ENCODE measurements at places on chromosomes 2 and 18.
A peak's percentile ranks its signal among the peaks of the same experiment; 100 is the strongest.

DNA sequence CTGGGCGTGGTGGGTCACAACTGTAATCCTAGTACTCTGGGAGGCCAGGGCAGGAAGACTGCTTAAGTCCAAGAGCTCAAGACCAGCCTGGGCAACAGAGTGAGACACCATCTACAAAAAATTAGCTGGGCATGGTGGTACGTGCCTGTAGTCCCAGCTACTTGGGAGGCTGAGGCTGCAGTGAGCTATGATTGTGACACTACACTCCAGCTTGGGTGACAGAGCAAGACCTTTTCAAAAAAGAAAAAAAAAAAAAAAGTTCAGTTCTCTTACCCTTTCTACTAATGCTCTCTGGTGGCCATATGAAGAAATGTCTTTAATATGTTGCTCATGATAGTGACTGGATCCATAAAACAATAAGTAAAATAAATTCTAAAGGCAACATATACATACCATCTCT, 14.9 kb downstream of the TYW5 start:
- no peak for DNase-seq

- no peak for DNase-seq
Observed at GRCh38 chr2:161651547-161651946, 27.3 kb downstream of the SLC4A10 start.

DNA sequence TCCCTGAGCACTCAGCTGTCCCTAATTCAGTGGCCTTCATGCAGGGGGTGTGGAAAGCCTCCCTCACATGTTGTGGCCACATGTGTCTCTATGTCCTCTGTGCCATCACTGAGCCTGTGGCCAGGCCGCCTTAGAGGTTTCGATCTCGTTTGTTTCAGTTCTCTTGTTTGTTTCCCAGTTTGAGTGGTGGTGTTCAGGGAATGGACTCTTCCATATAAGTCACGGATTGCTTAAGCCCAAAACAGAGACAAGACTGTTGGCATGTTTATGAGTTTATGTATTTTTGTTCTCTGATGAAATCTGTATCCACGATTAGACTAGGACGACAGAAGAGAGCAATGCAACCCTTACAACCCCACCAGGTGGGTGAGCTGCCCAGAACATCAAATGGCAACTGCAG, 134.5 kb downstream of the CCBE1 start:
- DNase-seq, result no peak

DNA sequence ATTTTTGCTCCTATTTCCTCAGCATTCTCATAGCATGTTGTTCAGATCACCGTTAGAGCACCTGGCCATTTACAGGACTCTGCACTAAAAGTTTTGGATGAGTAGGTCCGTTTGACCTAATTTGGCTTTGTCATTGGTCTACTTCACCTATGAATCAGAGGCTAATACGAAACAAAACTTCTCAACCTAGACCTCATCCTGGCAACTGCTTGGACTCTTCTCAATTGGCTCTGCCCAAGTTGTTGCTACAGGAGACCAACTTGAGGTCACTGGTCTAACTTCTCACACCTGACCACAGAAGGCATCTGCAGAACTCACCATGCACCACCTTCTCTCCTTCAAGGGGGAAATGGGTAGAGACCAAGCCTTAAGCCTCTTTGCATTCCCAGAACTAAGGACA, 663.7 kb downstream of the PLCL1 start:
- DNase-seq, result no peak

DNA sequence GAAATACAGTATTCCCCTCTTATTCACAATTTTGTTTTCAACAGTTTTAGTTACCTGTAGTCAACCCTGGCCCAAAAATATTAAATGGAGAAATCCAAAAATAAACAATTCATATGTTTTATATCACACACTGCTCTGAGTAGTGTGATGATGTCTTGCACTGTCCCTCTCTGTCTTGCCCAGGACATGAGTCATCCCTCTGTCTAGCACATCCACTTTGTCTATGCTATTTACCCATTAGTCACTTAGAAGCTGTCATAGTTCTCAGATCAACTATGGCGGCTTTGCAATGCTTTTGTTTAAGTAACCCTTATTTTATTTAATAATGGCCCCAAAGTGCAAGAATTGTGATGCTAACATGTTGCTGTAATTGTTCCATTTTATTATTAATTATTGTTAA, 380.6 kb upstream of the REG3G start:
- no peak for DNase-seq

- no peak for DNase-seq
Observed at GRCh38 chr2:58900246-58901027, 659.3 kb upstream of the FANCL start.

DNA sequence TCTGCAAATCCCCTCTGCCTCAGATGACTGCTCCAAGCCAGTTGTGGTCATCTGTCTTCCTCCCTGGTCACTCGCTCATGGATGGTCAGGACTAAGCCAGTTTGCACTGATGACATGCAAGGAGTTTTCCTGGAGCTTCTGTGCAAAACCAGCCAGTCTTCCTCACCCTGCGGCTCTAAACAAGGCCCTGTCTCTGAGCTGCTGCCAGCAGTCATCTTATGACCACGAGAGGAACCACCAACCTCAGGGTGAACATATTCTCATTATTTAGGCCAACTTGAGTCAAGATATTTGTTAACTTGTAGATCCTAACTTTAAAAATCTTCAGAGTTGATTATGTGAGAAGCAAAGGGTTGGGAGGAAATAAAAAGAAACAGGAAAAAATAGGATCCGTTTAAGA, 119.9 kb upstream of the CAB39 start:
- DNase-seq, result no peak

DNA sequence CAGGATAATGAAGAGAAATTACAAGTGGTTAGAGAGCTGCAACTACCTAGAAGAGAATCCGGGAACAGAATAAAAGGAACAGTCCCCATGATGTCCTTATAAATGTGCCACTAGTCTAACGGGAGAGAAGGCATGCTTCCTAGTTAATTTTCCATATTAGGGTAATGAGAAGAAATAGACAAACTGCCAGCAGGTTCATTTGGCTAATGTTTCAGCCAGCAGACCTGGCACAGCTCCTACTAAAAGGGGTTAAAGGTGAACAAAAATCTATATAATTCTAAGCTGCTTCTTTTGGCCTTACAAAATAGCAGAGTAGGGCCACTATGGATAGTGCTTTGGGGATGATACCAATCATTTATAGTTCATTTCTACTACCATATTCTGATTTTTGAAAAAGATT, 845.3 kb upstream of the GCFC2 start:
- no peak for DNase-seq

GRCh38 chr2:81835321-81836000, 1530.9 kb upstream of the LRRTM1 start:
- no peak for DNase-seq

- no peak for DNase-seq
Observed at GRCh38 chr2:98870516-98871158, 65.4 kb downstream of the CRACDL start.

DNA sequence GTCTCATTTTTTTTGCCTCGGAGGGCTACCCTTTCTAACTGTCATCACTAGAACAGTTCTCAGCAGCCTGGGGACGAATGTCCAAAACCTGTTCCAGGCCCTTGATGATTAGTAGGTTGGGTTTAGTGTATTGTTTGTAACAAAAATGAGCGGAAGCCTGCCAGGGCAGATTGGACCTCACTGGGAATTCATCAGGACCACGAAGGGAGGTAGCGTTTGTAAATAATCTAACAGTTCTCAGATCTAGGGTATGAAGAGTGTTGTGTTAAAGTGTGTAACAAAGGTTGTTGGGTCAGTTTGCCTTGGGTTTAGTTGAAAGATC, 799 bp downstream of the CEP68 start:
- DNase-seq, result no peak

GRCh38 chr2:233359823-233360222, 5.5 kb downstream of the DGKD start:
- no peak for DNase-seq

DNA sequence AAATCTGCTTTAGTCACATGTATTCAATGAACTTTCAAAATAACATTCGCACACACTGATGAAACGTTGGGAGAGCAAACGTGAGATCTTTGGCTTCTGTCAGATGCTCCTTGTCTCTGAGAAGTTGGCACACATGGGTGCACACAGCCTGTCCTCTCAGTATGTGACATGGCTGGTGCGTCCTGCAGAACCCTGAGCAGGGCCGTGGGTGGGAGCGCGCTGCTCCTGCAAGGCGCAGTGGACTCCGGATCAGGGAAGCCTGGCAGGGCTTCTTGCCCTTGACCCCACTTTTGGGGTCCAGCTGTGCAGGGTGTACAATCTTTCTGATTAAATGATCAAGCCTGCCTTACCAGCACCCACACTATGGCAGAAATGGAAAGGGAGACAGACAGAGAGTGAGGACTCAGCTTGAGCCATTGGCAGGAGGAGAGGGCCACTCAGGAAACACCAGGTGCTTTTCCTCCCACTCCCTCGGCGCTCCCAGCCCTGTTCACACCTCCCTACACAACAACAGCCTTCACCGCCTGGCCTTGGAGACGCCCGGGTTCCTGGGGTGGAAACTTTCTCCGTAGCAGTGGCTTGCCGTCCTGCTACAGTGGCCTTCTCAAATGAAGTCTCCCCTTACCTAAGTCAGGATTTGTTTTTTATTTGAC, 108.4 kb upstream of the SNTG2 start:
- no peak for DNase-seq

GRCh38 chr2:132790207-132790785, 120.3 kb upstream of the LYPD1 start:
- DNase-seq, result no peak

DNA sequence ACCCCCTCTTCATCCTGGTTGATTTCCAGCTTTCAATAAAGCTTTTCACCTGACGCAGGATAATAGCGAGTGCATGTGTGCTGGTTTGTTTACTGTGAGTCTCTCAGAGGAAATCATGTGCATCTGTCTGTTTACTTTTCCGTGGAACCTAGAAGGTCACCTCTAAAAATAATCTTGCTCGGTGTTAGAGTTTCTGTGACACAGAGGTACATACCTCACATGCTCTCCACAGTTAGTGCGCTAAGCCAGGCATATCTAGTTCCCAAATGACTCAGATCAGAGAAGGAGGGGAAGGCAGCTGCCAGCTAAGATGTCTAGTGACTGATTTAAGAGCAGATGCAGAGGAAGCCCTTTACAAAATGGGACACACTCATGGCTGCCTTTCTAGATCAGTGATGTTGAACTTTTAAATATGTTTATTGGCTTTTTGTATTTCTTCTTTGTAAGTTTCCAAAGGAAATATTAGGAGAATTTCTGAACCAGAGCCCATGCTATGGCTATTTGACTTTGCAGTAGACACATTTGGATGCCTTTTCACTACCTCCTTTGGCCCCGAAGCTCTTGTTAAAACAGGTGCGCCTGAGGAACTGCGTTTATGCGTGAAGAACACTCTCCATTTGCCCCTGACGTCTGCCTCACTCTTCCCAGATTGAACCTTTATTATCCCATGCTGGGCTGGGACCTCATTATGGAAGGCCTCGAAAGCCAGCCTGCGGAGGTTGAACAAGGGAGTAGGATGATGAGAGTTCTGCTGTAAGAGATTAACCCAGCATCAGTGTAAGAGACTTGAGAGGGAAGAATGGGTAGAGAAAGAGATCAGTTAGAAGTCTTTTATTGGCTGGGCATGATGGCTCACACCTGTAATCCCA, 145.6 kb downstream of the FAM161A start:
- DNase-seq, result peak; percentile 52

DNA sequence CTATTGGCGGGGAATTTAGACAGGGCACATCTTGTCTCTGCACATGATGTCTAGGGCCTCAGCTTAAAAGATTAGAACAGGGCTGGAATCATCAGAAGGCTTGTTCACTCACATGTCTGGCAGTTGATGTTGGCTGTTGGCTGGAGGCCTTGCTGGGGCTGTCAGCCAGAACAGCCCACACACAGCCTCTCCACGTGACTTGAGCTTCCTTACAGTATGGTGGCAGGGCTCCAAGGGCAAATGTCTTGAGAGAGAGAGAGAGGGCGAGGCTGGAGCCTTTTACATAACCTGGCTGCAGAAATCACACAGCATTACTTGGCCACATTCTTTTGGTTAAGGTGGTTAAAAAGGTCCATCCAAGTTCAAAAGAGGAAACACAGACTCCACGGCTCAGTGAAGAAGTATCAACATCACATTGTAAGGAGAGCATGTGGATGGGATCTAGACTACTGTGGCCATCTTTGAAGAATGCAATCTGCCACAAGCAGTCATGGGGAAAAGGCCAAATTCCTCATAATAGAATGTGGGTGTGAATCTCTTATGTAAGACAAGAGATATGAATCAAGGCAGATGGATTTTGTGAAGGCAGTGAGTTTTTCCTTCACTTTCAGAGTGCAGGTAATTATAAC, 30.4 kb downstream of the SRSF7 start:
- no peak for DNase-seq

GRCh38 chr2:3480352-3481010, 38.9 kb downstream of the ADI1 start:
- DNase-seq, result no peak

- DNase-seq, result no peak
Observed at GRCh38 chr18:474416-474815, 26.1 kb downstream of the COLEC12 start.

DNA sequence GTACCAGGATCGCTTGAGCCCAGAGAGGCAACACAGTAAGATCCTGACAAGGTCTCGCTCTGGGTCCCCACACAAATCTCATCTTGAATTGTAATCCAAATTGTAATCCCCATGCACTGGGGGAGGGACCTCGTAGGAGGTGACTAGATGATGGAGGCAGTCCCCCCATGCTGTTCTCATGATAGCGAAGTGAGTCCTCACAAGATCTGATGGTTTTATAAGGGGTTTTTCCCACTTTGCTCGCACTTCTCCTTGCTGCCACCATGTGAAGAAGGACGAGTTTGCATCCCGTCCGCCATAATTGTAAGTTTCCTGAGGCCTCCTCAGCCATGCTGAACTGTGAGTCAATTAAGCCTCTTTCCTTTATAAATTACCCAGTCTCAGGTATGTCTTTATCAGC, 46.0 kb upstream of the SERTAD2 start:
- no peak for DNase-seq

DNA sequence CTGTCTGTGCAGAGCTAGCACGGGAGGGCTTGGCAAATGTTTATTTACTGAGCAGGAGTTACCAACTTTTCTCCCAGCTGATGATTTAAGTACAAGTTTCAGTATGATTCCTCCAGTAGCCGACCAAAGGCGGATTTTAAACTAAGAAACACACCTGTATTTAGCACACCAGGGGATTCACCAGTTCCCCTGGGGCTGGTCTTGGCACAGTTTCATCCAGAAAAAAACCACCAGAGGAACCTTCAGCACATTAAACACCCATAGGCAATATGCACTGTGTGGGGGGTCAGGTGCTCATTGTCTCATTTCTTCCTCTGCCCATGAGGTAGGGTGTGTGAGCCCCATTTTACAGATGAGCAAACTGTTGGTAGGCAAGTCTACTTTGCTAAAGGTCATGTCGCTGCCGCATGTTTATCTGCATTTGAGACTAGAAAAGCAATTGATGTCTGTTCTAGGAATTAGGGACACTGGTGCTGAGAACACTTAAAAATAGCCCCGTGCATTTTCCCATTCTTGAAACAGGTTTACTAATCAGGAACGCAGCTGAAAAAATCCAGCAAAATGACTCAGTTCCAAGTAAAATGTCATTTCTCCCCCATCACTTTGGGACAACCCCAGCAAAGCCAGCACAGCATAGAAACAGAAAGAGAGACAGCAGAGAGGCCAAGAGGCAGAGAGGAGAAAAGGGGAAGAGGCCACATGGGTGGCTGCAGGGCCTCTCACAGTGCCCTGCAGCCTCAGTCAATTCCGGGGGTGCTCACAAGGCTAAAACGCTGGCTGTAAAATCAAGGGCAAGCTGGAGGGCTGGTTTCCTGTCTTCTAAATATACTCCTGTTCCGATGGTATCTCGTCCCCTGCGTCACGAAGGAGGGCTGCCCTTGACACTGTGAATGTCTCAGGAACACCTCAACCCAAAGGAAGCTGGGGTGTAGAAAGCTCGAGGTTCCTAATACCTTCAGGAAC, 166.8 kb upstream of the ID2 start:
- peak; percentile 65 for DNase-seq

GRCh38 chr2:229686122-229686919, 28.0 kb downstream of the DNER start:
- no peak for DNase-seq
